ENCODE measurements at places on chromosomes 4 and X.

DNA sequence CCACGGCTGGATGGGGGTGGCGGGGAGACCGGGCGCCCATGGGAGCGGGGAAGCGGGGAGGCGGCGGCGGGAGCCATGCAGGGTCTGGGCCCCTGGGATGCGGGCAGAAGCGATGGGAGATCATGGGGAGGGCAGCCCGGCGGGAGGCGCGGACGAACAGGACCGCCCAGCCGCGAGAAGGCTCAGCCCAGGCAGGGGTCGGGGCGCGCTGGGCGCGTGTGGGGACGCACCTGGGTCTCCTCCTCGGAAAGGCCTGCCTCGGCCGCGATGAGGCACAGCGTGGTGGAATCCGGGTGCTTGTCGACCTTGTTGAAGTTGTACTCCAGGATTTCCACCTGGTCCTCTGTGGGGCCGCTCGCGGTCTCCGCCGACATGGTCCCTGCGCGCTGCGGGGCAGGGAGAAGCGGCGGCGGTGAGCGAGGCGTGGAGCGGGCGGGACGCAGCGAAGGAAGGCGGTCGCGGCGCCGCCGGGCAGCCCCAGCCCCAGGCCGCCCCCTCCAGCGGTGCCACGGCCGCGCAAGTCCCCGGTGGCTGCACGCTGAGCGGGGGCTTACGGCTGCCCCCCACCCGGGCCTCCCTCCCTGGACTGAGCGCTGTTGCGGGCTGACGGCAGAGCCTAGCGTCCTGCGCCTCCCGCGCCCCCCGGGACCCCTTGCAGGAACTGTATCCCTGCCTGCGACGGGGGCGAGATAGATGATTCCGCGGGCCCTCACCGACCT is 25.3 kb downstream of the HOPX start:
- peak; percentile 29 for DNase-seq

- no peak for DNase-seq
Observed at GRCh38 chr4:38785041-38785790, 2.4 kb upstream of the TLR10 start.

DNA sequence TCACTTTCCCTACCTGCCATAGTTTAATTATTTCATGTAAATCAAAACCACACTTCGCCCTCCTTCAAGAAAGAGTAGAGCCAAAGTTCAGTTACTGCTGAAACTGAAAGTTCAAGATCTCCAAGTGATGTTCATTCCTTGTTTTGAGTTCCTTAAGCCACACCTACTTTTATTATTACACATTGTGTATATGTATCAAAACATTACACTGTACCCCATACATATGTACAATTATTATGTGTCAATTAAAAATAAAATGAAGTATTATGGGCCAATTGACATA is 892.3 kb upstream of the NDST4 start:
- DNase-seq: no peak

DNA sequence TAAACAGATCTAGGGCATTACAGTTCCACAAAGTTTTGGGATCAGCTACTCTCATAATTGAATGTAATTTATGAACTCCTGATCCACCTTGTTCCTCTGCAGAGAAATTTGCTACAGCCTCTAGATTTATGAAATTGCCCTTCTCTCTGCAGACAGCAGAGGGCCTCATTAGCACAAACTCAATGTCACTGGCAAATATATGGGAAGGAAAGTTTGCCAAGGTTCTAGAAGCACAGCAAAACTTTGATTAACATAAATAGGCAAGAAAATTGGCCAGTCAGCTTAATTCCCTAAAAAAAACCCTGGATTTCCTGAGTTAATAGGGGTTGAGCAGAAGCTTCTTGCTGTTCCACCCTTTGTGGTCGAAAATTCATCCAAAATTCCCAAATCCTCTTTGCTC is 31.5 kb downstream of the PRPS1 start:
- no peak for DNase-seq

GRCh38 chr4:31175242-31175910 is 455.2 kb downstream of the PCDH7 start:
- no peak for DNase-seq

DNA sequence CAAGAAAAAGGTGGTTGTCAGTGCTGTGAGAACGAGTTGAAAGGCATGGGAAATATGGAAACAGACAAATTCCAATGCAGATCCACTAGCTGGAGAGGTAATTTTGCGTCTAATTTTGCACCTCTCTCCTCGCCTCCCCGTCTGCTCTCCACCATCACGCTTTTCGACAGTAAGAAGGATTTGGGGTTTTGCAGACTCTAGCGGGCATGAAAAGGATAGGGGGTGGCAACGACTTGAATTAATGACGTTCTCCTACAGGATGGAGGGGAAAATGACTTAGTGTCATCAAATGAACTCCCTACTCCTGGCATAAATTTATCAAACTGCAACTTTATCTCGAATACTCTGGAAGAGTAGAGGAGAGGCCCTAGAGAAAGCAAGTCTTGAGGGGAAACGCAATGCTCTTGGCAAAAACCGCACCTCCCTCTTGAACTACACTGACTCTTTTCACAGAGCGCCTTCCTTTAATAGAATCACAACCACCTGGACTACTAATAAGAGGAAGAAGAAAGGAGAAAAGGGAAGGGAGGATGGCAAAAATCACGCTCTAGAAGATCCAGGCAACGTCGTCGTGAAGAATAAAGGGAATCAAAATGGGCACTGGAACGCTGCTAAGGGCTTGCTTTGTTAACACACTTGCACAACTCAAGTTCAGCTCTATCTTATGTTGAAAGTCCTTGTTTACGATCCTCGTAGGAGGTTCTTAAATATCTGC is 871 bp upstream of the SLITRK2 start:
- DNase-seq: no peak

DNA sequence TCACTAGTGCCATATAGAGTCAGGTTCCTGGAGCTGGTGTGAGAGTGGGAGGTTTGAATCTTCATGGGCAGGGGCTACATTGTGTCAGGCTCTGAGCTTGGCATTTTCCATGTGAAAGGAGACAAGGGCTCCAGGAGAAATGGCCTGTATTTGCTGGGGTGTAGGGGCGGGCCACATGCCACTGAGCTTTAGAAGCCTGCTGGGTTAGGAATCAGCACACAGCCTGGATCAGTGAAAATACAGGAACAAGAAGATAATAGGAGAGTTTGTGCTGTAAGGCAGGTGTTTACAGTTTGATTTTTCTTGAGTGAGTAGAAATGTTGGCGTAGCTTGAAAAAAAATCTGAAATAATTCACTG is 35.4 kb downstream of the TBC1D14 start:
- DNase-seq: no peak

DNA sequence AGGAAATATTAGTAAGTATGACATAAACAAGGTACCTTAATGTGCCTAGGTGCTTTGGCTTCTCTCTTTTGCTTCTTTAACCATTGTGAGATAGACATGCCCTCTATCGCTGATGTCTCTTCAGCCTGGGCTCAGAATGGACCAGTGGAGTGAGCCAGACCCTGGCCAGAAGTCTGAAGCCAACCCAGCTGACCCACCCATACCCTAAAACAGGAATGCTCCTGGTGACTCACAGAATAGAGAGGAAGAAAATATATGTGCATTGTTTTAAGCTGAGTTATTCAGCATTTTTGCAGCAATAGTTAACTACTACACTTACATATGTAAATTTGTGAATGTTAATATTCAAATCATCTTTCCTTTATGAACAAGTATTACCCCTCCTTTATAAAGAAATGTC is 167.5 kb upstream of the PCDH10 start:
- no peak for DNase-seq

DNA sequence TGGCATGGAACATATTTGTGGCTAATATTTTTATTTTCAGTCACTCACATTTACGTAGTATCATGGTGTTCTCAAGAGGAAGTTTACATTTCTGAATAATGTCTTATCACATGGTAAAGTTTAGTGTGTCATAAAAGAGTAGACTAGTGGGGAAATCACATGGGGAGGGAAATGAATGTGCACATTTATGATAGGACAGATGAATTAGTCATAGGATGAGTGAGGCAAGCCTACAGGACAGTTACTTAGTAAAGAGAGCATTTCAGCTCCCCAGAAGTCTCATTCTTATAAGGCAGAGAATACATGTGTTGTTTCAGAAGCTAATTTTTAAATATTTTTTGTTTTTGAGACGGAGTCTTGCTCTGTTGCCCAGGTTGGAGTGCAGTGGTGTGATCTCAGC is 6.2 kb downstream of the GK start:
- no peak for DNase-seq

DNA sequence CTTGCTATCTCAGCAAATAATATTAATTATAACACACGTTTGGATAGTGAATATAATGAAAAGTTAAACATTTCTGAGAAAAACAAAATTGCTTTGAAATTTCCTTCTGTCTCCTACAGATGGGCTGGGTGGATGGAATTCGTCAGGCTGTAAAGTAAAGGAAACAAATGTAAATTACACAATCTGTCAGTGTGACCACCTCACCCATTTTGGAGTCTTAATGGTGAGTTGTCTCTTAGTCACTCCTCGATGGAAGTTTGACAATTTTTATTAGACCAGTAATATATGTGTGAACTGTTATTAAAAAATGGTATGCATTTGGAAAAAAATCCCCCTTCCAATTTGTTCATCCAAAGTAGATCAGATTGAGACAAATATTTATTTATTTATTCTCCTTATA is 92.5 kb upstream of the BRS3 start:
- no peak for DNase-seq
